Pons (tissue), 1 donor: ENCODE measurements at places on chromosomes 12 and 14.

GRCh38 chr14:73307261-73307660 is 70.0 kb downstream of the PAPLN start:
- no peak for DNase-seq

- no peak for DNase-seq
These were observed 862 bp downstream of the SLC7A7 start for GRCh38 chr14:22814373-22814772.

DNA sequence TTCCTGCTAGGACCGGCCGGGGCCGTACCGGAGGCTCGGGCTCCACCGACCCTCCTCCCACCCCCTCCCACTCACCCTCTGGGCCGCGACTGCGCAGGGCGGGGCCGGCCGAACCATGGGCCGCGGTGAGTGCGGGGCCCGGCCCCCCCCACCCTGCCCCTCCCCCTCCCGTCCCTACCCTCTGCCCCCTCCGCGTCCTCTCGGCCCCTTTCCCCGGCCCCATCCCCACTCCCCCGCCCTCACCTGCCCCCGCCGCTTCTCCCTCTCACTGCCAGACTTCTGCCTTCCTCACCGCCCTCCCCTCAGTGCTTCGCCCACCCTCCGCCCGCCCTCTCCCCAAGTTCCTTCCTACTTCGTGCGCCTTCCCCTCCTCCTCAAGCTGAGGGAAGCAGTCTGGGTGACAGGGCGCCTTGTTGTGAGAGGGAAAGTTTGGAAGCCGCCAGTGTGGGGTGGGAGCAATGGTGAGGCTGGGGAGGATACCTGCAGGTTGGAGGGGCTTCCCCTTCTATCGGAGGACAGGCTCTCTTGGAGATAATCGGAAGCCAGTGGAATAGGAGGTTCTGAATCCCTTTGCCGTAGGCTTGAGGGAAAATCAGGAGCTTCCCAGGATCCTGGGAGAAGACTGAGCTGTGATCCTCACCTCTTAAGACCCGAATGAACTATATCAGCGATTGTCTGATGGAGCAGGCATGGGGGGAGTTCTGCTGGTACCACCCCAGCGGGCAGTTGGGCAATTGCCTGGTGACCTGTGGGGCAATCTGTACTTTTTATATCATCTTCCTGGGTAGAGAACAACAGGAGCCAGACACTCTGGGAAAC is 472 bp downstream of the MBD6 start:
- DNase-seq = peak; percentile 59

DNA sequence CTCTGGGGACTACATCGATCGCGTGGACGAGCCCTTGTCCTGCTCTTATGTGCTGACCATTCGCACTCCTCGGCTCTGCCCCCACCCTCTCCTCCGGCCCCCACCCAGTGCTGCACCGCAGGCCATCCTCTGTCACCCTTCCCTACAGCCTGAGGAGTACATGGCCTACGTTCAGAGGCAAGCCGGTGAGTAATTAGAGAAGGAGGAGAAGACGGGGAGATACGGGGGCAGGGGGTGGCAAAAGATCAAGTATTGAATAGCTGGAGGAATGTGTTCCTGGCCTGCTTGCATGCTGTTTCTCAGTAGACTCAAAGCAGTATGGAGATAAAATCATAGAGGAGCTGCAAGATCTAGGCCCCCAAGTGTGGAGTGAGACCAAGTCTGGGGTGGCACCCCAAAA is 21.9 kb downstream of the OS9 start:
- no peak for DNase-seq

DNA sequence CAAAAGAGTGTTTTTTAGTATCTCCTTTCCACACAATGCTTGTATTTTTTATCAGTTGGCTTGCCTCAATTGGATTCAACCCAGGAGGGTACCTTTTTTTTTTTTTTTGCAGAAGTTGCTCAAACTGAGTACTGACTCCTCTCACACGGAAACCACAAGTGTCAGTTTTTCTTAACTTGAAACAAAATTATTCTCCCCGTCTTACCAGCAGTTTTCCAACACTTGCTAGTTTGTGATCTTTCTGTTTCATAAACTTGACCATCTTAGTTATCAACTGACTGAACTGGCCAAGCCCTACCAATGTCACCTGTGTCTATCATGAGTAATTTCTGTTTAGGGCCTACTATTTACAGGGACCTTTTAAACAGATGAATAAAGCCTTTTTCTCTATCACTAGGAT is 34.1 kb upstream of the ITPR2 start:
- DNase-seq = no peak

GRCh38 chr12:75508159-75508558 is 3.2 kb downstream of the KRR1 start:
- DNase-seq = no peak
